ENCODE measurements at places on chromosomes 7 and 10.

GRCh38 chr10:89550509-89550908 lies 15.1 kb upstream of the SLC16A12 start:
- DNase-seq, result no peak

- no peak for DNase-seq
These were observed 20.8 kb upstream of the MKI67 start for GRCh38 chr10:128147064-128147463.

DNA sequence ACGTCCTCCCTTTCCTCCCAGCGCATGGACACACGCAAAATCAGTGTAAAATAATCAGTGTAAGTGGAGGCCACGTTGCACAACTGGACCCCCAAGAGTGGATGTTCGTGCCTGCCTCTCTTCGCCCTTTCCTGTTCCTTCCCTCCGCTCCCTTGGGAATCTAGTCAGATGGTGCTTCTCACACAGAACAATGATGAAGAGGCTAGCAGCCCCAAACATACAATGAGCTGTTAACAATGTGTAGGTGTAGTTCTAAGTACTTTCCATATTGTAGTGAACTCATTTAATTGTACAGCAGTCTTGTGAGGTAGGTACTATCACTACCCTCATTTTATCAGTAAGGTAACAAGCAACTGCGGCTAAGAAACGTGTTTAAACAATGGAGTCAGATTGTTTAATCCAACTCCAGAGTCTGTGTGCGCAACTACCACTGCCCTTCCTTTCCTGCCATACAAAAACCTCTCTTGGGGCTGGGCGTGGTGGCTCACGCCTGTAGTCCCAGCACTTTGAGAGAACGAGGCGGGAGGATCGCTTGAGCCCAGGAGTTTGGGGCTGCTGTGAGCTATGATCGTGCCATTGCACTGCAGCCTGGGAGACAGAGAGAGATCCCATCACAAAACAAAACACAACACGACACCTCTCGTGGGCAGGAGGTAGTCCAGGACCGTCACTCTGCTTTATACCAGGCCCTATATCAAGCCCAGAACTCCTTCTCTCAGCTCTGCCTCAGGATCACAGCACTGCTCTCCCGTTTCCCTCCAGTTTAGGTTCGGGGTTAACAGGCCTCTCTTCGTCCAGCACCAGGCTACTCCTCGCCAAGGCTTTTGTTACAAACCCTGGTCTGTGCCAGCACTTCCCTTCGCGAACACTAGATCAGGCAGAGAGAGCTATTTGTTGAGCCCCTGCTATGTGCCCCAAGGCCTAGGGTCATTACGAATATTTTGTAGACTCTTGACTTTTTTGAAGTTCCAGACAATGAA lies 1.1 kb downstream of the FKBP9 start:
- no peak for DNase-seq

DNA sequence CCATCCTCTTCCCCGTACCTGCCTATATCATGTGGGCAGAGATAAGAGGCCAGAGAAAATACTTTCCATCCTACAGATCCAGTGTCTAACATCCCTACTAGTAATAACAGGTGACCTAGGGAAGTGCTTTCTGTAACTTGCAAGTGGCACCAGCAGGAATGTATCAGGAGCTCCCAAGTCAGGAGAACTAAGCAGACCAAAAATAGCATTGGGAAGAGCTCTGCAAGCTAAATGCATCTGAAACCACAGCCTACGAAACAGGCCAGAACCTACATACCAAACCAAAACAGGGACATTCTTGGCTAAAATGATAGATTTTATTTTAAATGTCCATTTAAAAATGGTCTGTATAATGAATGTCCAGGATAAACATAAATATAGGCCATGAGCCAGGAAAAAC lies 680.8 kb downstream of the PHTF2 start:
- DNase-seq, result no peak

DNA sequence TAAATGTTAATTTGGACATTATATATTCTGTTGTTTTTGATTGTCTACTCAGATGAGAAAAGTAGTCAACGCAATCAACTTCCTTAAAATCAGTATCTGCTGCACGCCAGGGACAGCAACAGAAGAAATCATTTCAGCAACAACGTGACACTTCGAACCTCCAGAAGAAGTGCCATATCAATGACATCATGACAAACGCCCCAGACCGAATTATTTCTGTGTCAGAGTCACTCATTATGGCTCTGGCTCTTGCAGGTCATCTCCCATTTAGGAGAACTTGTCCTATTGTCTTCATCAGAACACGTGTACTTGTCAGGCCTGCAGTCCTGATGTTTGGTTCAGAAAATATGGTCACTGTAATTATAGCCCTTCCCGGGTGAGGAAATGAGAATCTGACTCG lies 276.3 kb downstream of the ADARB2 start:
- DNase-seq, result no peak

DNA sequence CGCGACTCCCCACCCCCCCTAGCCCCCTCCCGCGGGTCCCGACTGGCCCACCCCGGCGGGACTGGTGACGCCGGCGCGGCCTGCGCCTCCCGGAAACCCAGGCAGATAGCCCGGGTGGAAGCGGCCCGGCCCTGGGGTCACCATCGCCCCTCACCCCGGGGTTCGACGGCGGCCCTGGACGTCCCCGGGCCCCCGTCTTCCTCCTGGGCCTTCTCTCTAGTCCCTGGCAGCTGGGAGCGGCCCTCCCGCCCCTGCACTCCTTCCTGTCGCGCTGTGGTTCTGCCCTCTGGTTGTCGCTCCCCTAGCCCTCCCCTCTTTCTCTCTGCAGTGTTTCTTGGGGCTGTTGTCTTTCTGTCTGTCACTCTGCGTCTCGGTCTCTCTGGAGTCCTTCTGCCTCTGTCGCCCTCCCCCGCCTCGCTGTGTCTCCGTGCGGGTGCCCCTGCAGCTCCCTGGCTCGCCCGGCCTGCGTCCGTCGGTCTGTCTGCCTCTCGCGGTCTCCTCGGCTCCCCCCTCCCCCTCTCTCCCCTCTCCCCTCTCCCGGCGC lies 90.5 kb upstream of the PAX2 start:
- DNase-seq, result no peak

- DNase-seq, result no peak
These were observed 97.9 kb downstream of the PTEN start for GRCh38 chr10:87961314-87961713.
